Neural crest cell (in vitro differentiated cells): ENCODE measurements at places on chromosomes 11 and 22. TPM values are rescaled to one million over a fixed set of nuclear protein-coding genes. Genes with fewer than 3 reads are reported as not detected.

UPK3A gene
- not detected in 2 replicates for total RNA-seq

GGTLC2 gene
- not detected in 2 replicates for total RNA-seq

MS4A1 gene
- total RNA-seq = not detected in 2 replicates

FGF19 gene
- total RNA-seq = 0.21 and 0.34 TPM in 2 replicates

UPB1 gene
- total RNA-seq = 0.20 TPM in 1 of 2 replicates, not detected in the other

FZD4 gene
- total RNA-seq = 4.1 and 4.6 TPM in 2 replicates

EMSY gene
- total RNA-seq = 39.1 and 40.1 TPM in 2 replicates

CFAP68 gene
- 22.8 and 24.8 TPM in 2 replicates for total RNA-seq

SLC15A3 gene
- 7.4 and 10.4 TPM in 2 replicates for total RNA-seq

SPON1 gene
- 12.2 and 13.2 TPM in 2 replicates for total RNA-seq

PYGM gene
- total RNA-seq = 1.2 TPM in 2 replicates

TMPRSS13 gene
- total RNA-seq = 0.34 TPM in 1 of 2 replicates, not detected in the other

- H3K27me3 ChIP-seq = no peaks in the 10 kb centered on the region
- DNase-seq = no peak
- no peaks in the 10 kb centered on the region for H3K36me3 ChIP-seq
- H3K4me1 ChIP-seq = peaks cover 18% of the 10 kb centered on the region
- peak overlapping the region; percentile 95 for H3K4me3 ChIP-seq
Measured at GRCh38 chr11:3808861-3809623, 682 bp downstream of the PGAP2 start.

GRCh38 chr11:65646288-65646957 lies 8.5 kb downstream of the SIPA1 start:
- H3K4me3 ChIP-seq = no peak overlapping the region
- no peaks in the 10 kb centered on the region for H3K36me3 ChIP-seq
- no peak overlapping the region for H3K27ac ChIP-seq
- H3K4me1 ChIP-seq = peaks cover 13% of the 10 kb centered on the region
- peaks cover 15% of the 10 kb centered on the region for H3K27me3 ChIP-seq

DNA sequence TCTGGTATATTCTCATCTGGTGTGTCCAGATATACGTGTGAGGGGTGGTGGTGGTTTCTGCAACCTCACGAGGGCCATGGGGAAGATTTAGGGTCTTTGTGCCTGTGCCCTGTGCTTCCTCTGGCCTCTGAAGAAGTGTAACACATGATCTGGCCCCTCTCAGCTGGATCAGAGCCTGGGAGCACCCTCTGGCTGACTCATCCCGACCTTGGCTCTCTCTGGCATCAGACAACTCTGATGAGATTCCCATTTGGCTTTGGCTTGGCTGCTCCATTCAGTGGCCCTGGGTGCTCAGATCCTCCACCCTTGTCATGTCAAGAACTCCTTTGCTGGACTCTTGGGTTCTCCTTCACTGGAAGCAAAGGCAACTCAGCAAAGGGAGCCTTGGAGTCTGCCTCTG lies 45.2 kb downstream of the RASSF10 start:
- no peaks in the 10 kb centered on the region for H3K36me3 ChIP-seq
- DNase-seq = no peak
- H3K4me3 ChIP-seq = no peak overlapping the region
- H3K4me1 ChIP-seq = peaks cover 6% of the 10 kb centered on the region
- H3K27me3 ChIP-seq = no peaks in the 10 kb centered on the region

DNA sequence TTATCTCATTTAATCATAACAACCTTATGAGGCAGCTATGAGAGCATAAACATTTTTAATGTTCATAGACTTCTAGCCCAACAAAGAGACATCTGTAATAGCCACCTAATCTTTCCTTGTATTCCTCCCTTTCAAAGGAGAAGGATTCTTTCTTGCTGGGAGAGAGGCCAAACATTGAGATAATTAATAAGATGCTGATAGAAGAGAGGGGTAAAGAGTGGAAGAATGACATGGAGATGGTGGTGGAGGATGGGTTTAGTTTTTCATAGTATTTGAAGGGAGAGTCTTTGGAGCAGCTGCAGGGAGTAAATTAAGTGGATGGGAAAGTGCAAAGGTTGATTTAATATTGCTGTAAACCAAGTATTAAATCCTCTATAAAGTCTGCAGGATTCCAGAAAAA lies 57.9 kb downstream of the ARL14EP start:
- no peaks in the 10 kb centered on the region for H3K36me3 ChIP-seq
- no peak overlapping the region for H3K27ac ChIP-seq
- H3K27me3 ChIP-seq = peaks cover 4% of the 10 kb centered on the region
- H3K4me3 ChIP-seq = no peak overlapping the region
- no peak for DNase-seq

DNA sequence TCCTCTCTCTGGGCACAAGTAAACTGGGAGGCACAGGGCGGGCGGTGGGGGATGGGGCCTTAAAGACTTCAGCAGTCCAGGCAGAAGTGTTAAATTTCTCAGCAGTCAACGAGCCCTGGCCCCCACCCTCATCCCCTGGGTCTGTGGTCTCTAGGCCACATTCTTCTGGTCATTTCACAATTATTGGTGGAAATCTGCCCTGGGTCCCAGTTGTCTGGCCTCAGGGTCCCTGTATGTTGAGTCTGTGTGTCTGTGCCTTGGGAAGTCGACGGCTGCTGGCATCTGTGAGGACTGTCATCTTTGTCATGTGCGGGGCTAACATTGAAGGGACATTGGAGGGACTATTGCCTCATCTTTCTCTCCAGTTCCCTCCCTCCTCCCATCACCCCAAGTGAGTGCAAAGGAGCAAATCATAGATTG lies 1.7 kb downstream of the TSPAN18 start:
- H3K36me3 ChIP-seq = no peaks in the 10 kb centered on the region
- H3K27ac ChIP-seq = peak overlapping the region; percentile 9
- peaks cover 71% of the 10 kb centered on the region for H3K4me1 ChIP-seq
- DNase-seq = no peak

DNA sequence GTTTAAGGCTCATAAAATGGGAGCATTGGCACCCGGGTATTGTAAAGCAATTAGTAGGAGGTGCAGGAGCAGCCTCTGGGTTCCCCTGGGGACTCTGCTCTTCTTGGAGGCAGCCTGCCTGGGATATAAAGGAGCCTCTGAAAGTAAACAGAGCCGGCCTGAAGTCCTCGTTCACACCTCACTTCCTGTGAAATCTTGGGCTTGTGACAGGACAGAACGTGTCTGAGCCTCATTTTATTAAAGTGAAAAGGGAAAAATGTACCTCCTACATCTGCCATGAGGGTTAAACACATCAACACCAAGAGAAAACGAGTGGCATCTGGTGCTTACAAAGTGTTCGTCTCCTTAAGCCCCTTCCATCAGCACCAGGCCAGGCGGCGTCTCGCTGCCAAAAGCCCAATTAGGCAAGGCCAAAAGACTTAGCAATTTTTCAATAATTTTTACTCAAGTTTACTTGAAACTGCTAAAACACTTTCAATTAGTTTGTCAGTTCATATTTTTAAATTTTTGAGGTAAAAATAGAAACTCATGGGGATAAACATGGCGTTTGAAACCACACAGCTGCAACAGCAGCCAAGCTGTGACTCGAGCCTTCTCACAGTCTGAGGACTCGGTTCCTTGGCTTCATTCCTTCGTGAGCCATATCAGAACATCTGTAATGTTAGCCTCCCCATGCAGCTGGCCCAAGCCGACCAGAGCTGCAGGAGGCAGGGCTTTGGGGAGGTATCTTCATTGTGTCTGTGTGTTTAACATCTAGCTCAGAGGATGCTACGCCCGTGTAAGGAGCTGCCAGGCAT lies 33.6 kb downstream of the MAP6 start:
- H3K27ac ChIP-seq = no peak overlapping the region
- H3K36me3 ChIP-seq = no peaks in the 10 kb centered on the region
- H3K4me3 ChIP-seq = no peak overlapping the region
- DNase-seq = no peak

DNA sequence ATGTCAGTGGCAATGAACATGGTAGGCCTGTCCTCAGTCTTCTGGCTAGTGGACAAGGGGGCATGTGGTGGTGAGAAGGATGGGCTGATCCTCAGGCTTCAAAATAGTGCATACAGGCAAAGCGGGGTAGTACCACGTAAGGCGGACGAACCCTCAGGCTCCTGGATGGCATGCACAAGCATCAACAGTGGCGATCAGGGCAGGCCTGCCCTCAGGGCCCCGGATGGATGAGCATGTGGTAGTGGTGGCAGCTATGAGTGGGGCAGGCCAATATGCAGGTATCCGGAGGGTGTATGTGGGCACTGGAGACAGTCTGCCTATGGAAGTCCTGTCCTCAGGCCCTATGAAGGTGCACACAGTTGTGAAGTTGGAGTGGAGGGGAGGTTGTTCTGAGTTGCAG lies 163.8 kb downstream of the GUCY1A2 start:
- H3K27me3 ChIP-seq = no peaks in the 10 kb centered on the region
- peaks cover 4% of the 10 kb centered on the region for H3K36me3 ChIP-seq
- no peak for DNase-seq

GRCh38 chr22:39238966-39239505 lies 5.7 kb downstream of the PDGFB start:
- no peaks in the 10 kb centered on the region for H3K36me3 ChIP-seq
- no peak overlapping the region for H3K4me3 ChIP-seq
- peaks cover 56% of the 10 kb centered on the region for H3K27me3 ChIP-seq
- H3K4me1 ChIP-seq = peaks cover 41% of the 10 kb centered on the region

- peak overlapping the region; percentile 35 for H3K27ac ChIP-seq
- H3K36me3 ChIP-seq = no peaks in the 10 kb centered on the region
Measured at GRCh38 chr11:14248580-14248981, 110.4 kb downstream of the RRAS2 start.

- no peak overlapping the region for H3K4me3 ChIP-seq
- H3K27ac ChIP-seq = peak overlapping the region; percentile 48
- peak; percentile 51 for DNase-seq
- H3K27me3 ChIP-seq = no peaks in the 10 kb centered on the region
Measured at GRCh38 chr11:11265994-11266606, 87.0 kb downstream of the CSNK2A3 start.

DNA sequence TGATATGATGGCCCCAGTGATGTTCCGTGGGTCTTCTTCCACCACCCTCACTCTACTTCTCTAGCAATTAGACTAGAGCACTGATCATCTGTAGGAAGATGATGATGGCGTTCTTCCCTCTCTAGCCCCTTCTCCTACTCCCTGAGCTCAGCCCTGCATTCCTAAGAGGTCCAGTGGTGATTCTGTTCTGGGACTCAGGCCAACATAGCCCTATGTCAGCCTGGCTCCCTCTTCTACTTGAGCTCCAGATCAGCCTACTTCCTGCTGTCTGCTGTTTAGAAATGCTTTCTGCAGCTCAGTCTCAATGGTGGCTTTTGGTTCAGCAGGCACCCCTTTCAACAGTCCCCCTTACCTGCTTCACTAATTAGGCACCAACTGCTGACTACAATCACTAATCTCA lies 86.1 kb upstream of the ZBED5 start:
- H3K4me1 ChIP-seq = no peaks in the 10 kb centered on the region
- no peak overlapping the region for H3K4me3 ChIP-seq
- DNase-seq = no peak
- H3K27ac ChIP-seq = no peak overlapping the region

DNA sequence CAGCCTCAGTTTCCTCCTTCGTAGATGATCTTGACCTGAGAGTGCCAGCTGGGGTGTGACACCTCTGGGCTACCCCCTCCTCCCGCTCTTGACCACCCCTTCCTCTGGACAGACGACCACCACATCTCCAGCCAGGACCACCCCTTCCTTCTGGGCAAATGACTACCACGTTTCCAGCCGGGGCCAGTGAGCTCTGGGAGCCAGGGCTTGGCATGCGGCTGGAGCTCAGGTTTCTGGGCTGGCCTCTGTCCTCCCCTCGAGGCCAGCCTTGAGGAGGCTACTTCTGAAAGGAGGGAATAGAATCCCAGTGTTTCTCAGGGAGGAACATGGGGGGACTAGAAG lies 120.9 kb downstream of the KCNQ1OT1 start:
- H3K27me3 ChIP-seq = no peaks in the 10 kb centered on the region
- no peaks in the 10 kb centered on the region for H3K36me3 ChIP-seq
- no peak overlapping the region for H3K4me3 ChIP-seq
- no peak overlapping the region for H3K27ac ChIP-seq
- peaks cover 4% of the 10 kb centered on the region for H3K4me1 ChIP-seq

DNA sequence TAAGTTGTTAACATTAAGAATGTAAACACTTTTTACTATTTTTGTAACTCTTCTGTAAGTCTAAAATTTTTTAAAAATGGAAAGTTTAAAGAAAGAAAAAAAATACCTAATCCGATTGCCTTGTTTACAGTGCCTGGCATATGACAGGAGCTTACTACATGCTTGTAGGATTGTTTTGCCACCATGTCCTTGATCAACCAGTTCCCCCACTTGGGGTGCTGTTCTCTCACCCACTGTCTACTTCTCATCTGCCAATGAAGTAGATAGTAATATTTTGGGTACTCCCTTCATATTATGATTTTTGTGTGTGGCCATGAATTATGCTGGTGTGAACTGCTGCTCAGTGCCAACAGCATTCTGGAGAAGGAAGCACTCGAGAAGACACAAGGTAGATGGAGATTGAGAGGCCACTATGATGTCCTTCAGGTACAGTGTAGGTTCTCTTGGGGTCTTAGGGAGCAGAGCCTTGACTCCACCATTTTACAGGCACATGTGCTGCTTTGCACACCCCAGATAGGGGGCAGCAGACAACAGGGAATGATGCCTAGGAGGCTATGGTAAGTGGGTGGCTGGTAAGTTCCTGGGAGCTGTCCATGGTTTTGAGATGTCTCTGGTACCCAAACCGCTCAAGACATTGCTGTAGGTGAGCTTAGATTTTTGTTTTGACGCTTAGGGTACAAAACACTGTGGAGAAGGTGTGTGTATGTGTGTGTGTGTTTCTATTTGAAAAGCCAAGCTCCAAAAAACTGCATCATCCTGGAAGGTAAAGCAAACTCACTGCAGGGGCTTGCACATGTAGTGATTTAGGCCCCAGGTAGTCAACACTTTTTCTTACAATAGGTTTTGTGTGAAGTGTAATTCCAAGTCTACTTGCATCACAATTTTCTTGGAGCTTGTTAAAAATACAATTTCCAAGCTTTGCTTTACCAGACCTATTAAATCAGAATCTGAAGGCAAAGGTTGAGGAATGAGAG lies 494.5 kb upstream of the LARGE1 start:
- peak; percentile 72 for DNase-seq
- H3K27me3 ChIP-seq = peaks cover 14% of the 10 kb centered on the region
- no peak overlapping the region for H3K27ac ChIP-seq
- H3K4me3 ChIP-seq = no peak overlapping the region
- no peaks in the 10 kb centered on the region for H3K4me1 ChIP-seq

GRCh38 chr22:39251762-39252460 lies 7.1 kb upstream of the PDGFB start:
- DNase-seq = no peak
- H3K36me3 ChIP-seq = no peaks in the 10 kb centered on the region
- peaks cover 12% of the 10 kb centered on the region for H3K27me3 ChIP-seq
- H3K4me3 ChIP-seq = no peak overlapping the region
- no peak overlapping the region for H3K27ac ChIP-seq

- H3K27ac ChIP-seq = no peak overlapping the region
- no peaks in the 10 kb centered on the region for H3K36me3 ChIP-seq
- no peak overlapping the region for H3K4me3 ChIP-seq
- DNase-seq = no peak
- H3K27me3 ChIP-seq = peaks cover 11% of the 10 kb centered on the region
Measured at GRCh38 chr11:75383246-75383645, 16.1 kb upstream of the RPS3 start.

- DNase-seq = no peak
- H3K4me1 ChIP-seq = no peaks in the 10 kb centered on the region
- H3K27me3 ChIP-seq = no peaks in the 10 kb centered on the region
- no peak overlapping the region for H3K4me3 ChIP-seq
Measured at GRCh38 chr11:7495882-7496551, 10.7 kb downstream of the OLFML1 start.
